ENCODE measurements at places on chromosomes 16 and 17. TPM values are rescaled to one million over a fixed set of nuclear protein-coding genes. Genes with fewer than 3 reads are reported as not detected.

DNA sequence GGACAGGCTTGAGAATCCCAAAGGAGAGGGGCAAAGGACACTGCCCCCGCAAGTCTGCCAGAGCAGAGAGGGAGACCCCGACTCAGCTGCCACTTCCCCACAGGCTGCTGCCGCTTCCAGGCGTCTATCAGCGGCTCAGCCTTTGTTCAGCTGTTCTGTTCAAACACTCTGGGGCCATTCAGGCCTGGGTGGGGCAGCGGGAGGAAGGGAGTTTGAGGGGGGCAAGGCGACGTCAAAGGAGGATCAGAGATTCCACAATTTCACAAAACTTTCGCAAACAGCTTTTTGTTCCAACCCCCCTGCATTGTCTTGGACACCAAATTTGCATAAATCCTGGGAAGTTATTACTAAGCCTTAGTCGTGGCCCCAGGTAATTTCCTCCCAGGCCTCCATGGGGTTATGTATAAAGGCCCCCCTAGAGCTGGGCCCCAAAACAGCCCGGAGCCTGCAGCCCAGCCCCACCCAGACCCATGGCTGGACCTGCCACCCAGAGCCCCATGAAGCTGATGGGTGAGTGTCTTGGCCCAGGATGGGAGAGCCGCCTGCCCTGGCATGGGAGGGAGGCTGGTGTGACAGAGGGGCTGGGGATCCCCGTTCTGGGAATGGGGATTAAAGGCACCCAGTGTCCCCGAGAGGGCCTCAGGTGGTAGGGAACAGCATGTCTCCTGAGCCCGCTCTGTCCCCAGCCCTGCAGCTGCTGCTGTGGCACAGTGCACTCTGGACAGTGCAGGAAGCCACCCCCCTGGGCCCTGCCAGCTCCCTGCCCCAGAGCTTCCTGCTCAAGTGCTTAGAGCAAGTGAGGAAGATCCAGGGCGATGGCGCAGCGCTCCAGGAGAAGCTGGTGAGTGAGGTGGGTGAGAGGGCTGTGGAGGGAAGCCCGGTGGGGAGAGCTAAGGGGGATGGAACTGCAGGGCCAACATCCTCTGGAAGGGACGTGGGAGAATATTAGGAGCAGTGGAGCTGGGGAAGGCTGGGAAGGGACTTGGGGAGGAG, at the start of gene CSF3:
Gene CSF3, plus strand, starts transcription at position 436 of the 993 bp plus-strand sequence. Its CDS starts 35 bp downstream, at position 471.
- no peak for DNase-seq
- no peaks in the 10 kb centered on the region for H3K36me3 ChIP-seq
- no peaks in the 10 kb centered on the region for H3K27me3 ChIP-seq
- H3K4me1 ChIP-seq: peaks cover 25% of the 10 kb centered on the region
- H3K27ac ChIP-seq: no peak within 1 kb of the TSS

Gene KRT31
- polyA plus RNA-seq: not detected

DNA sequence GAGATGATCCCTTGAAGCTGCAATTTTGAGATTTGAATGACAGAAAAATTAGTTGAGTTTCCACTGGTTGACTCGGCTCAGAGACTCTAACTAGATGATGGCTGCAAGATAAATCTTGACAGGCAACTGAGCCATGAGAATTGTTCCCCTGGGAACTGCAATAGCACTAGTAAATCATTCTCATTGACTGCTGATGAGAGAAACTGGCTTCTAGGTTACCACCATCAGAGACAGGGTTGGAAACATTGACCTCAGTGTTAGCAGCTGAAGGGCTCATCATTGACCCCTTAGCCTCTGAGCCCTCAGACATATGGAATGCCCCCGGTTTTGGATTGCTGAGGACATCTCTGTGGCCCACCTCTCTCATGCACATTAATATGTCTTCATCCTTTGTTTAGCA, 125.4 kb upstream of the COX10 start:
- H3K27ac ChIP-seq: no peak overlapping the region
- no peaks in the 10 kb centered on the region for H3K36me3 ChIP-seq

DNA sequence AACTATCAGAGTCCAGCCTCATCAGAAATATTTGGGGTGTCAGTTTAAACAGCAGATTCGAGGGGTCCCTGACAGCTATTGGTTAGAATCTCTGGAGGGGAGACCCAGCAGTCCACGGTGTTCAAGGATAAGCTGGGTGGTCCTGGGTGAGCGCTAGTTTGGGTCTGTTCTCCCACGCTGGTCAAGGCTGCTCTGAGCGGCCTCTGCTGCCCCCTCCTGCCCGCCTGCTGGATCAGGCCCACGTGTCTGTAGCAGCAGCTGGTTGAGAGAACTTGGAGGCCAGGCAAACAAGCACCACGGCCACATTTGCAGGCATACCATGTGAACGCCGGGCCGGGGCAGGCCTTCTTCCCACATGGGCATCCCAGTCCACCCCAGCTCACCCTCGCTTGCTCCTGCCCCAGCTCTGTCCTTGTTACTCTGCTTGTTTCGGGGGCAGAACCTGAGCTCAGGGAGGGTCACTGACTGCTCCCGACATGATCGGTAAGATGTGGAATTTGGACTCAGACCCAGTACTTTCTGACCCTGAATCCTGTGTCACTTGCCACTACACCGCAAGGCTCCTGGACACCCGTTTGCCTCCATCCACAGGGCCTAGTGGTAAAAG, 7.4 kb downstream of the FOXF1 start:
- H3K4me3 ChIP-seq: no peak overlapping the region
- H3K4me1 ChIP-seq: no peaks in the 10 kb centered on the region
- no peaks in the 10 kb centered on the region for H3K36me3 ChIP-seq
- DNase-seq: peak; percentile 81
- peaks cover 20% of the 10 kb centered on the region for H3K27me3 ChIP-seq
- no peak overlapping the region for H3K27ac ChIP-seq

DNA sequence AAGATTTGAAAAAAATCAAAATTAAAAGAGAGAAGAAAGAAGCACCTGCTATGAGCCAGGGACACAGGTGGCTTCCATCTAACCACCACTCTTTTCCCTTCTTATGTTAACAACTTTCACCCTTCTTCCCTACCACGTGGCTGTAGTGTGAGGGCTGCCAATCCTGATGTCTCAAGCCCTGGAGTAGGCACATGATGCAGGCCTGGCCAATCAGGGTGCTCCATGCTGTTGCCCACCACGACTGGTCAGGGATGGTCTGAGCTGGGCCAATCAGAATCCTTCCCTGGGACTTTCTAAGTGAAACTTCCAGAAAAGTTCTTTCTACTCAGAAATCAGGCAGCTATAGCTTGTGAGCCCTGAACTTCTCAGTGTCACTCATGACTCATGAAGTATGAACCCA, 140.7 kb downstream of the SDK2 start:
- no peaks in the 10 kb centered on the region for H3K27me3 ChIP-seq
- no peaks in the 10 kb centered on the region for H3K36me3 ChIP-seq
- no peak overlapping the region for H3K27ac ChIP-seq

Gene CHP2
- not detected for polyA plus RNA-seq

DNA sequence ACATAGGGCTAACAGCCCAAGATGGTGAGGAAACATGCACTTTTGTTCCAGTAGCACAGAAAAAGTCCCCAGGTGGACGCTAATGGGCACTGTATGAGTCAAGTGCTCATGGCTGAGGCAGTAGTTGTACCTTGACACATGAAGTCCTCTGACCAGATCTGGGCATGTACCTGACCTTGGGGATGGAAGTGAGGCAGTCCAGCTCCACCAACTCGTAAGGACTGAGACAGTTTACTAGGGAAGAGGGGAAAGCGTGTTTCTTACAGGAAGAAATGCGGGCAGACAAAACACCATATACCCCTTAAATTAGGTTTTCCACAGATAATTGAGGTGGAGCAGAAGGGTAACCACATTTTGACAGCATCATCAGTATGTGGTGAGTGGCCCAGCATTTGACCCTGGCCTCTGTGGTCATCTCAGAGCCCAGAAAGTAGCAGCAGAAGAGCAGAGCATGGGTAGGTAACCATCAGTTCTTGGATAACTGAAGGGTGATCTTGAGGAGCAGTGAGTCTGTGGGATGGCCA, 32.4 kb upstream of the METTL9 start:
- no peak for DNase-seq
- no peaks in the 10 kb centered on the region for H3K27me3 ChIP-seq
- H3K4me1 ChIP-seq: no peaks in the 10 kb centered on the region
- H3K36me3 ChIP-seq: no peaks in the 10 kb centered on the region
